Stimulated activated CD4-positive, alpha-beta T cell treated with anti-CD3 and anti-CD28 coated beads, TNF-alpha, amount 100 ng/mL, for 4 hours (primary cell): ENCODE measurements at places on chromosomes 1 and 21.

DNA sequence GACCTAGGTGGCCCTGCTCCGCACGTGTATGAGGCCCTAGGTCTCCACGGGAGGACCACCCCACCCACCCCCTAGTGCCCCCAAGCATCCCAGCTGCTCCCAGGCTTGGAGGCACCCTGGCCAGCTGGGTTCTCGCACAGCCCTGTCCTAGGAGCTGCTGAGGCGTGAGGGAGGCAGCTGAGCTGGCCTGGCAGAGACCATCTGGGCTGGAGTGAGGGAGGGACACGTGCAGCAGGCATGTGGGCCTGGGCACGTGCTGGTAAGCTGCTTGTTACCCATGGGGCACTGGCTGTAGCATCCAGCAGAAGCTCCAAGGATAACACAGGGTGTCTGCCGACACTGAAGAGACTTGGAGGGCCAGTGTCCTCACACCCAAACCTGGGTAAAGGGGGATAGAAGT, 10.1 kb downstream of the SLC6A9 start:
- no peak for DNase-seq

DNA sequence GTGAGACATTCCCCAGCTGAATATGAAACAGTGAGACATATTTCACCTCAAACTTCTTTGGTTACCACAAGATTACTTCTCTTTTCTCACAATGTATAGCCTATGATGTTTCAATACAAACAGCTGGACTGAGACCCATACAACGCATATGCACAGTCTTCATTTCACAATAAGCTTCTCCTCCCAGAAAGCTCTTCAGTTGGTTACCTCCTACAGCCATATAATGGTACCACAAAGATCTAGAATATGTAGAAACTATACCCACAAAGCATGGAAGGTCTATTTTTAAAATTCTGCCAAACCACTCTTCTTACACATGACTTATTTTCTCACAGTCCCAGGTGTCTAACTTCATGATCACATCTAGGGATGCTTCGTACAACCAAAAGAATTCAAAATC, 70.8 kb downstream of the JAK1 start:
- DNase-seq, result no peak

DNA sequence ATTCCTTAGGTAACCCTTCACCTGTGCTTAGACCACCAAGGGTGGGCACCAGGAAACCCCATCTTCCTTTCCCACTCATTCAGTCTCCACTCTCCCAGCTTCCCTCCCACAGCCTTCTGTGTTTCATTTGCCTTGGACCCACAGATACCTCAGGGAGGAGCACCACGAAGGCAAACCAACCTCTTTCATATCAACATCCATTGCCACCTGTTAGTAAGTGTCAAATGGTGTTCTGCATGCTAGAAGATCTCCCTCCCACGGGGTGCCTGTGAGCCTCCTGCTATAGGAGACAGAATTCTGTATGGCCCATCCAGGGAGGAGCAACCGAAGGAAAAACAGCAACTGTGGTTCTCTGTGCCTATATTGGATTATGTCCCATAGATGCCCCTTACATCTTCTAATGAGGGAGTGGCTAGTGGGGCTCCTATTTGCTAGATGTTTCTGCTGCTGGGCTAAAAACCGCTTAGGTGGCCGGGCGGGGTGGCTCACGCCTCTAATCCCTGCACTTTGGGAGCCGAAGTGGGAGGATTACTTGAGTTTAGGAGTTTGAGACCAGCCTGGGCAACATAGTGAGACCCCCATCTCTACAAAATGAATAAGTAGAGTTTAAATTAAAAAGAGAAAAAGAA, 25.6 kb upstream of the SCCPDH start:
- DNase-seq, result no peak

DNA sequence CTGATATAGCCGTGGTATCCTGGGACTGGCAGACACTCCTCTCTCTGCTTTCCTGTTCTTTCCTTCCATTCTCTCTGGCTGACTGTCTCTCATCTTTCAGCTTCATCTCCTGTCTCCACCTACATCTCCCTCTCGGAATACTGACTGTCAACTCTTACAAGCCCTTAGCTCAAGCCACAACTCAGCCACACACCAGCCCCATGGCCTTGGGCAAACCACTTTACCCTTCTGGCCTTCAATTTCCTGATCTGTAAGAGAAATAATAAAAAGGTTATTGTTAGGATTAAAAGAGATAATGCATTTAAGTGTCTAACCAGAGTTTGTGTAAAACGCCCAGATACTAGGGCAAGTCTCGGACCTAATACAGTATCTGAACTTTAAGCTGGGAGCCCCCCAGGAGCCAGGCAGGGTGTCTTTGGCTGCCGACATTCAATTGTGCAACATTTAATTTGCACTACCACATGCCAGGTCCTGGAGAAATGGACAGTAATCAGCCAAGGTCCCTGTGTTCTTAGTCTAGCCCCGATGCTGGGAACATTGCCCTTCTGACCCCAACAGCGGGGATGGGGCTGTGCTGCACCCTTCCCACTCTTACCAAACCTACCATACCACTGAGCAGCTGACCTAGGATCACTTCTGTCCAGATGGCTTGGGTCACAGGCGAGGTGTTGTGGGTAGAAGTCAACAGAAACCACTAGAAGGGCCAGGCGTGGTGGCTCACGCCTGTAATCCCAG, 5.1 kb downstream of the ECHDC2 start:
- no peak for DNase-seq

DNA sequence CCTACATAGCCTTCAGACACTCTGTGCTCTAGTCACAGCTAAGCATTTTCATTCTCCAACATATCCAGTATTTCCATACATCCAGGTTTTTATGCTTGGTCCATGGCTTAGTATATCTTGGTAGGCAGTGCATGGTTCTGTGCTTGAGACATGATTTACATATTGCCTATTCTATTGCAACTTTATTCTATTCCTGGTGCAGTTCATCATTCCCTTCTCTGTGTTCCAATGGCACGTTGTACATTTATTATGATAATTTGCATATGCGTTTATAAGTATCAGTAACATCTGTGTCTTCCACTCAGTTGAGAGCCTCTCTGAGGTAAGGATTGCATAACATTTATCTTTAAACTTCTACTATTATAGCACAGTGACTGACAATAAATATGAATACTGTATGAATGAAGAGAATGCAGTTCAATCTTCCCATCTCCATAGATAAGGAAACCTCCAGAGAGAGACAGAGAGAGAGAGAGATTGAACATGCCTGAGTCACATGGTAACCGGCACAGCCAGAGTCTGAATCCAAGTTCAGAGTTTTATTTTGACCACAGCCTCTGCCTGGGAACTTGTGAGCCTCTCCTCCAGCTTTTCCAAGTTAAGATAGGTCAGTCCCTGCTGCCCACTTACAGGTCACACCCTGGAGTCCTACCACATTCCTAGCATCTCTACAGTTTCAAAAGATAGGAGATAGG, 41.5 kb downstream of the PLPPR5 start:
- no peak for DNase-seq

- DNase-seq, result no peak
Observed at GRCh38 chr1:79667848-79668696, 661.5 kb upstream of the ADGRL4 start.

DNA sequence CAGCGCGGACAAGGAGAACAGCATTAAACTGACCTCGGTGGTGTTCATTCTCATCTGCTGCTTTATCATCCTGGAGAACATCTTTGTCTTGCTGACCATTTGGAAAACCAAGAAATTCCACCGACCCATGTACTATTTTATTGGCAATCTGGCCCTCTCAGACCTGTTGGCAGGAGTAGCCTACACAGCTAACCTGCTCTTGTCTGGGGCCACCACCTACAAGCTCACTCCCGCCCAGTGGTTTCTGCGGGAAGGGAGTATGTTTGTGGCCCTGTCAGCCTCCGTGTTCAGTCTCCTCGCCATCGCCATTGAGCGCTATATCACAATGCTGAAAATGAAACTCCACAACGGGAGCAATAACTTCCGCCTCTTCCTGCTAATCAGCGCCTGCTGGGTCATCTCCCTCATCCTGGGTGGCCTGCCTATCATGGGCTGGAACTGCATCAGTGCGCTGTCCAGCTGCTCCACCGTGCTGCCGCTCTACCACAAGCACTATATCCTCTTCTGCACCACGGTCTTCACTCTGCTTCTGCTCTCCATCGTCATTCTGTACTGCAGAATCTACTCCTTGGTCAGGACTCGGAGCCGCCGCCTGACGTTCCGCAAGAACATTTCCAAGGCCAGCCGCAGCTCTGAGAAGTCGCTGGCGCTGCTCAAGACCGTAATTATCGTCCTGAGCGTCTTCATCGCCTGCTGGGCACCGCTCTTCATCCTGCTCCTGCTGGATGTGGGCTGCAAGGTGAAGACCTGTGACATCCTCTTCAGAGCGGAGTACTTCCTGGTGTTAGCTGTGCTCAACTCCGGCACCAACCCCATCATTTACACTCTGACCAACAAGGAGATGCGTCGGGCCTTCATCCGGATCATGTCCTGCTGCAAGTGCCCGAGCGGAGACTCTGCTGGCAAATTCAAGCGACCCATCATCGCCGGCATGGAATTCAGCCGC, 2.5 kb downstream of the S1PR1 start:
- no peak for DNase-seq

DNA sequence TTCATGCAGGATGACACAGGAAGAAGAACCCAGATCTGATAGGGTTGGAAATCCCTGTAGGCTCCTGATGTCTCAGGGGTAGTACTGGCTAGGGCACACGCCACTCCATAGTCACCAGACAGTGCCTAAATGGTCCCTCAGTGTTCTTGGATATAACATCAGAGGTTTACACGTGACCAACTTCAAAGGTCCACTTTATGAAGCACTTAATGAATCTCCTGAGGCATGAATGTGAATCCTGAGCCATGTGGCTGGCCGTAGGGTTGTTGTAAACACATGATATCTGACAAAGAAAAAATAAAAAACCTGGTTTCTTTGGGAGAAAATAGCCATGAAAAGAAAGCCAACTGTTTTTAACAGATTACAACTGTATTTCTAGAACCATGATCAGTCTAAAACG, 27.5 kb downstream of the SLC6A17 start:
- no peak for DNase-seq

DNA sequence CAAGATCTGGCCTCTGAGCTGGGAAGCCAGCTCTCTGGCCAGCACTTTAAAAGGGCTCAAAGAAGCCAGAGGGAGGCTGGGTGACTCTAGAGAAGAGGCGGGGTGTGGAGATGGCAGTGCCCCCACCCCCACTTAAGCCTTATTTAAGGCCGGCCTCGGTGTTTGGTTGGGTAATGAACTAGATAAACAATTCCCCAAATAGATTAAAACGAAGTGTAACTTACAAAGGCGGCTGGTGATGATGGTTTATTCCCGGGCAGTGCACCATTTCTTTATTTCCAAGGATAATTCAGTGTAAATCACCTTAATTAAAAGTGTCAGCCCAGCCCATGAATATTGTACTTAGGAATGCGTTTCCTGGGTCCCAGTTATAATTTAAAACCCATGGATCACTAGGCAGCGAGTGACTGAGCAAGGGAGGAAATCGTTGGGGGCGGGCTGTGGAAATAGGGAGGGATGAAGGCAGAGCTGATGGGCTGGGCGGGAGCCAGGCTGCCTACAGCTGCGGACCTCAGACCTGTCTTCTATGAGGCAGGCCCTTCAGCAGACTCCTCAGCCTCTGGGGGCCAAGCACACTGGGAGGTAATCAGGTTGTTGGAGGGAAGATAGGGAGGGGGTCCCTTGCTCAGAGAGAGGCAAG, 54.9 kb downstream of the TMEM53 start:
- no peak for DNase-seq

- DNase-seq, result no peak
Observed at GRCh38 chr21:33256019-33256418, 10.1 kb upstream of the IL10RB start.

- DNase-seq, result peak; percentile 35
Observed at GRCh38 chr1:40316595-40317393, at the start of gene COL9A2. Gene COL9A2, minus strand, starts transcription at chr1:40317286. Its CDS starts 89 bp downstream, at chr1:40317197.

GRCh38 chr1:67700692-67701410, 15.8 kb downstream of the GADD45A start:
- peak; percentile 6 for DNase-seq

DNA sequence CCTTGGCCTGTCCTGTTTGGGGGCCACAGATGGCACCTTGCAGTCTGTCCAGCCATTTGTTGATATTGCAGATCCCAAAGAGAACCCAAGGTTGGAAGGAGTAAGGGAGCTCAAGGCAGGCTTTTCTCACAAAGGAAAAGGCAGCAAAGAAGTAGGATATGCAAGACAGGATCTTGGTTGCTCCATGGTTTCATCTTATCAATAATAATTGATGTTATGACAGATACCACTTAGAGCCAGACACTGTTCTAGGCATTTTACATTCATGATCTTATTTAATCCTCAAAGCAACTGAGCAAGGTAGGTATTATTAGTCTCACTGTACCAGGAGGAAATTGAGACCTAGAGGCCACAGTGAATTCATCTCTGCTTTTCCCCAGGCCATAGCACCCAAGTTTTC, 28.8 kb downstream of the BATF3 start:
- DNase-seq, result no peak

GRCh38 chr21:15221799-15222386, 157.1 kb upstream of the NRIP1 start:
- DNase-seq, result no peak

DNA sequence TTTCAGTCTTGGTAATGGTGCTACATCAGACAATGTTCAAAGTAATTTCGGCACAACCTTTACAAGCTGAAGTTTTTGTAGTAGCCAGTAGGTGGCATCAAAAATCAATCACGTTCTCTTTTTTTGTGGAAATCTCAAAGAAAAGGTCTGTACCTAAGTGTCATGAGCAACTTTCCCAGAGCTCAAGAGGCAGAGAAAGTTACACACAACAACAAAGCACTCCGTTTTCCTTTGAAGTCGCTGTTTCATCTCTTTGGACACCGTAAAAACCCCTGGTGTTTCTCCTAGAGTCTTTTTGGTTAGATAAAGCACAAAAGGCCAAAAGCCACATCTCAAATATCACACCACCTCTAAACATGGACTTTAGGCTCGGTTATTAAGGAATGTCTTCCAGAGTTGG, 131.6 kb downstream of the LHX8 start:
- DNase-seq, result no peak

DNA sequence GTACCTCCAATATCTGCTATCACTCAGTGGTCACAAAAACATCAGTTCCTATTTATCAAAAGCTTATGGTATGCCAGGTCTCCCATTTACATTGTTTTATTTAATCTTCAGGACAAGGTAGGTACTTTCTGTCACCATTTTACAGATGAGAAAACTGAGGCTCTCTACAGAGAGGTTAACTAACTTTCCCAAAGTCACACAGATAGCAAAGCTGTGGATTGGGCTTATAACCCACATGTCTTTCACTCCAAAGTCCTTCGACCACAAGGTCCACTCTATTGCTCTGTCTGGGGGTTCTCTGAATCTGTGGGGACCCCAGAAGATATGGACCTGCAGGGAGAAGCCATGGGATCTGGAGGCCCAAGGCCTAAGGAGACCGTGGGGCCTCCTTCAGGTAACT, 26.6 kb upstream of the EPS8L3 start:
- no peak for DNase-seq
